ENCODE measurements at places on chromosomes 5 and 9.
A peak's percentile ranks its signal among the peaks of the same experiment; 100 is the strongest.

DNA sequence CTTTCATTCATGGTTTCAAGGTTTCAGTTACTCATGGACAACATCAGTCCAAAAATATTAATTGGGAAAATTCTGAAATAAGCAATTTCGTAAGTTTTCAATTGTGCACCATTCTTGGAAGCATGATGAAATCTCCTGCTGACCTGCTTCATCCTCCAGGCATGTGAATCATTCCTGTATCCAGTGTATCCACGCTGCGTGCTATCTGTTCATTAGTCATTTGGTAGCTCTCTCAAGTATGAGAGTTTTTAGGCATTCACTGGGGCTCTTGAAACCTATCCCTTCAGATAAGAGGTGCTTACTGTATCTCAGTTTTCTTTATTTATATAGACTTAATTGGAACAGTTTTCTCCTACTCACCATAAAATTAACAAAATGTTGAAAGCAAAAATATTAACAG, 293.0 kb downstream of the CDH12 start:
- DNase-seq, result no peak

- DNase-seq, result no peak
Observed at GRCh38 chr9:112530751-112531205, 44.2 kb downstream of the KIAA1958 start.

GRCh38 chr5:91329283-91329682, 53.8 kb downstream of the ARRDC3 start:
- DNase-seq, result no peak

DNA sequence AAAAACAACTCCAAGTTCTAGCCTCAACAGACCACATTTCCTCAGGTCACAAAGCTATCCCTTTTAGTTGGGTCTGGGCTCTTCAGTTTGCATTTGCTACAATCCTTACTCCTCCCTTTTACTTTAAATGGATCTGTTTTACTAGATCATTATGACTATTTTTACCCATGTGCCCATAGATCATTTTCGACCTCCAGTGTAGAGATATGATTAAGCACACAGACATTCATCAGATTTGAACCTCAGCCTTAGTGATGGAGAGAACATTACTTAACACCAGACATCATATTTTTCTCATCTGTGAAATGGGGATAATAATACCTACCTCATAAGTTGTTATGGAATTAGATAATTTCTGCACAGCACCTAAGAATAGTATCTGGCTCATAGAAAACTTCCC, 141.9 kb downstream of the NPR3 start:
- no peak for DNase-seq

DNA sequence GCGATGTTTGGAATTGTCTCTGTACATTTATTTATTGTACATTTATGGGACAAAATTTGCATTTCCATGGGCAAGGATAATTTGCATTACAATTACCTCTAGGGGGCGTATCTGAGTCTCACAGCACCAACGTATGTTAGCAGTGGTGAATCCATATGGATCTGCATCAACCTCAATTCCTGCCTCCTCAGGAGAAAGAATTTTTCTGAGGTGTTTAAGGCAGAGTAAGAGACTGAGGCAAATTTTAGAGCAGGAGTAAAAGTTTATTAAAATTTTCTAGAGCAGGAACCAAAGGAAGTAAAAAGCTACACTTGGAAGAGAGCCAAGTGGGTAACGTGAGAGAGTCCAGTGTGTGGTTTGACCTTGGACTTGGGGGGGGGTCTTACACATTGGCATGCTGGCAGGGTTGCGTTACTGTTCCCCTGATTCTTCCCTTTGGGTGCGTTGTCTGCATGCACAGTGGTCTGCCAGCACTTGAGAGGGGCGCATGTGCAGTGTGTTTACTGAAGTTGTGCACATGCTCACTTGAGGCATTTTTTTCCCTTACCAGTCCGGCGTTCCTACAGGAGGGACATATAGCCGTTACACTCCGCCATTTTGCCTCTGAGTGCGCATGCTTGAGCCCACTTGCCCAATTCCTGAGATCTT, 21.0 kb upstream of the RAB14 start:
- DNase-seq, result peak; percentile 4

- no peak for DNase-seq
Observed at GRCh38 chr5:107743373-107744000, 72.8 kb upstream of the EFNA5 start.

- DNase-seq, result no peak
Observed at GRCh38 chr5:117262572-117263131, 688.0 kb upstream of the SEMA6A start.

- DNase-seq, result no peak
Observed at GRCh38 chr5:40227366-40227765, 452.3 kb upstream of the PTGER4 start.

DNA sequence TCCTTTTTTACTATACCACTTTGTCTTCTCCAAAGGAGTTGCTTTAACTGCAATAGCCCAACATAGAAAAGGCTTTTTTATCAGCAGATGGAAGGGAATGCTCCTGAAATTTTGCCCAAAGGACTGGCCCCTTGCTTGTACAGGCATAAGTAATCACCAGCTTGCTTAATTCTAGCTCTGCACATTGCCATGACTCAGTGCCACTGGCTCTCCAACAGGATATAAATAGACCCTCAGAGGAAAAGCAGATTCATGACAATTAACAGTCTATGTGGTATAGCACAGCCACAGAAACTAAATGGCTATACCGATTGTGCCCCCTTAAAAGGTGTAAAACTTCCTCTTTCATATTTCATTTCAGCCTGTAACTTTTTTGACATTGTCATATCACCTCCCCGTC, 227.0 kb downstream of the ZNF608 start:
- DNase-seq, result no peak

DNA sequence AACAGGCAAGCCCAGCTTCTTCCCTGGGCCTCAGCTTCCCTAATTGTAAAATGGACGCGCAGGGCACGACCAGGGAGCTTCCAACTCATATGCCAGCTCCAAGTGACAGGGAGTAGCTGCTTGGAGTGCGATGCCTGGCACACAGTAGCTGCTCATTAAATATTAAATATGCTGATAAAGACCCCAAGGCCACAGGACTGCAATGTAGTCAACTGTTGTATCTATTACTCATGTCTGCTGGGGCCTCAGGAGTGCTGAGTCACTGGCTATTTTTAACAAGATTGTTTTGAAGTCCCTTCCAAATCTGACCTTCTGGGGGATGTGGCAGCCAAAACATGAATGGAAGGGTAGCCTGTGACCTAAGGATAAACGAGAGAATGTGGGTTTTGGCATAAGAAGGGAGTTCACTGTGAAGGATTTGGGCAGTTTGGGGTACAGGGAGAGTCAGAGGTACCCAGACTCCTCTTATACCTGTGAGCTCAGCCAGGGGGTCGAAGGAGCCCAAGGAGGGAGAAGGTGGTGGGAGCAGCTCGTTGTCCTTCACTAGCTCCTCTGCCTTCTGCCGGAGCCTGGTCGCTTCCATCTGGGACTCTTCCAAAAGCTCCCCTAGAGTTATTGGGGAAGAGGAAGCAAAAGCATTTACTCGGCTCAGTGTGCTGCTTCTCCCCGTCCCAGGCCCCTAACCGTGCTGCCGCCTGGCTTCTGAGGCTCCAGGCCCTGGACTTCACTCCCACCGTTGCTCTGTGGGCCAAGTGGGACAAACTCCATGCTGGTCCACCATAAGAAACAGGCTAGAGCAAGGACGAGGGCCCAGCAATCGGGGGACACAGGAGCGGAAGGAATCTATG, 17.5 kb downstream of the TNIP1 start:
- DNase-seq, result no peak

GRCh38 chr9:79883073-79883645, 311.4 kb downstream of the TLE4 start:
- no peak for DNase-seq

DNA sequence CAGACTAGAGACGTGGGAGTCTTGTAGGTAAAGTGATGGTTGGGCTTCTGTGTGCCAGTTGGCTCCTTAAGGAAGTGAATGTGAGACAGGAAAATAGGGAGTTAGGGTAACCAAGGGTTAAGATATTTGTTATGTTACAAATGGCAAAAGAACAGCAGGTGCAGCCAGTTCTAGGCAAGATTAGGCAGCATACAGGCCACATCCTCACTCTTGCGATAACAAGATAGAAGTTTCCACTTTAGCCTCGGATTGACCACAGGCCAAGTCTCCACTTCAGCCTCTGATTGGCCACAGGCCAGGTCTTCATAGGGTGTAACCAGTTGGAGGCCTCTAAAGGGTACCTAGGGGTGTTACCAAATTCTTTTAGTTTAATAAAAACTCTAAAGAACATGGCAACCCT, 54.6 kb upstream of the ABCA1 start:
- DNase-seq, result peak; percentile 11

DNA sequence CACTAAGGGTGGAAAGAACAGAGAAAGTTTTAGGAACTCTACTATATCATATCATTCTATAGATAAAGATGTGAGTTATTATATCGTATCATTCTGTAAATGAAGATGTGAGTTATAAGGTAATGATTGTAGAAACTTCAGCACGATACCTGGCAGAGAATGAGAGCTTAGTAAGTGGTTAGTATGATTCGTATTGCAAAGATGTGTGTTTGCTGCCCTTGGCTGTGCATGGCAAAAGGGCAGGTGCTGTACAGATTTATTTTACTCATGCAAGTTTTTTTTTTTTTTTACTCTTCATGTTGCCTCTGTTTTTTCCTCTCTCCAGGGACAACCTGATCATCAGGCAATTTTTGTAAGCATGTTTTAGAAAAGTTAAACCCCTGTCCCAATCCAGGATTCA, 83.3 kb downstream of the EGFLAM start:
- DNase-seq, result no peak

DNA sequence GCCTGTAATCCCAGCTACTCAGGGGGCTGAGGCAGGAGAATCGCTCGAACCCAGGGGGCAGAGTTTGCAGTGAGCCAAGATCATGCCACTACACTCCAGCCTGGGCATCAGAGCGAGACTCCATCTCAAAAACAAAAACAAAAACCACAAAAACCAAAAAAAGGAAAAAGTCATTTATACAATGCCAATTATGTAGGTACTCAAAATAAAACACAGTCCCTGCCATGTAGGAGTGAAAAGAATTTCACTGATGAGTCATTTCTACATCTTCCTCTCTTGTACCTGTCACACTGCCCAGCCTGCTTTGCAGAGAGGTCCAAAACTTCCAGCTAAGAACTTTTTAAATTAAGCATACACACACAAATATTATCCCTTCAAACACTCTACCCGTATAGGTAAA, 215.8 kb downstream of the EPB41L4A start:
- DNase-seq, result no peak

- DNase-seq, result no peak
Observed at GRCh38 chr9:95766906-95767305, 108.6 kb upstream of the ERCC6L2 start.

- DNase-seq, result no peak
Observed at GRCh38 chr5:156094001-156094400, 233.0 kb upstream of the SGCD start.

DNA sequence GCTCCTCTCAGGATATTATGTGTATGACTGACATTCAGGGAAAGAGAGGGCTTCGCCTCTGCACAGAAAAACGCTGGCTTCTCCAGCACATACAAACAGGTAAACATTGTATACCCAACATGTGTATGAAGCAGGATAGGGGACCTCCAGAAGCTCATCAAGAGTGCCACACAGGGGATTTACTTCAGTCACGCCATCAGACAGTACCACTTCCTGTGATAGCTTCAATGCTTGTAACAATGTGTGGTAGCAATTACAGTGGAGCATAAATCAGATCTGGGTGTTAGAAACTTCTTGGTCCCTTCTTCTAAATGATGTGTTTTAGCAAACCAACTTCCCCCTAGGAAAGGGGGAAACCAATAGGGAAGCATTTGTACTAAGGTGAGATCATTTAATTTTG, 160.8 kb downstream of the TSSK1B start:
- DNase-seq, result no peak

GRCh38 chr5:68194386-68194785, 21.2 kb upstream of the PIK3R1 start:
- no peak for DNase-seq

GRCh38 chr5:67536866-67537265, 340.3 kb upstream of the CD180 start:
- DNase-seq, result no peak

- no peak for DNase-seq
Observed at GRCh38 chr9:114936581-114936980, 6.2 kb upstream of the TNFSF8 start.

GRCh38 chr5:68661237-68661636, 432.6 kb upstream of the SLC30A5 start:
- no peak for DNase-seq

GRCh38 chr9:134781591-134782302, 98.9 kb upstream of the FCN2 start:
- DNase-seq, result no peak

DNA sequence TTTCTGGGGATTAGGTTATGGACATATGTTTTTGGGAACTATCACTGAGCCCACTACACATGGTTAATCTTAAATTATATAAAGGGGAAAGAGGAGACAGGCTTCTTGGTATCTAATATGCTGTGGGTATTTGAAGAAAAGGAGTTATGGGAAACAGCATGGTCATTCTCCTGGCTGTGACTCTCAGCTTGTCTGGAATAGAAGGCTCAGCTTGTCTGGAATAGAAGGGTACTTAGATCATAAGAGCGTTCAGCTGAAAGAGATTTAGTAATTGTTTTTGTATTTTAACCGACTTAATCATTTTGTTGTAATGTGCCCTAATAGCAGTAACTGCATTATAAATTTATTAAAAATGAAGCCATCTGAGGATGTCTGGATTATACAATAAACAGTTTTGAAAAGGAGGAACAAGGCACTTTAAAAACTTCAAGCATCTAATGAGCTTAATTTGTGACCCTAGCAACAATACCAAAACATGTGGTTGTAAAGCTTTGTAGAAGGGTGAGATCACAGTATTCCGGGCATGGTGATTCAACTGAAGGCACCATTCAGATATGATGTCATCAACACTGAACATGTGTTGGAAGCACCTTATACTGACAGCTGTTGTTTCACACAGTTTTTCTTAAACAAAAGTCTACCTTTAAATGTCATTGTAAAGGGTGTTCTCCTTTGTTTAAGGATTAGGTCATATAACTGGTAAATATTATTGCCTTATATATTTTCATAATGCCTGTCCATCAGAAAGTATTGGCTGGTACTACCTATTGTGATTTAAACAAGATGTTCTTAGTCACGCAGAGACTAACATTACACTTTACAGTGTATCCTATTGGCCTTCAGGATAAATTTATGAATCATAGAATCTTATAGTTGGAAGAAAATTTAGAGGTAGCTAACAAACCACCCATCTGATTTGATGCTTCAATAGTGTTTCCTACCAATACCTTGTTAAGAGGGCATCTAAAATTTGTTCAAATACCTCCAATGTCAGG, 2174.1 kb upstream of the WWC1 start:
- no peak for DNase-seq

Measured in DMS79 treated with DMSO at 0.1 percent for 48 hours (cell line).